ENCODE measurements at places on chromosomes 6 and 20.

DNA sequence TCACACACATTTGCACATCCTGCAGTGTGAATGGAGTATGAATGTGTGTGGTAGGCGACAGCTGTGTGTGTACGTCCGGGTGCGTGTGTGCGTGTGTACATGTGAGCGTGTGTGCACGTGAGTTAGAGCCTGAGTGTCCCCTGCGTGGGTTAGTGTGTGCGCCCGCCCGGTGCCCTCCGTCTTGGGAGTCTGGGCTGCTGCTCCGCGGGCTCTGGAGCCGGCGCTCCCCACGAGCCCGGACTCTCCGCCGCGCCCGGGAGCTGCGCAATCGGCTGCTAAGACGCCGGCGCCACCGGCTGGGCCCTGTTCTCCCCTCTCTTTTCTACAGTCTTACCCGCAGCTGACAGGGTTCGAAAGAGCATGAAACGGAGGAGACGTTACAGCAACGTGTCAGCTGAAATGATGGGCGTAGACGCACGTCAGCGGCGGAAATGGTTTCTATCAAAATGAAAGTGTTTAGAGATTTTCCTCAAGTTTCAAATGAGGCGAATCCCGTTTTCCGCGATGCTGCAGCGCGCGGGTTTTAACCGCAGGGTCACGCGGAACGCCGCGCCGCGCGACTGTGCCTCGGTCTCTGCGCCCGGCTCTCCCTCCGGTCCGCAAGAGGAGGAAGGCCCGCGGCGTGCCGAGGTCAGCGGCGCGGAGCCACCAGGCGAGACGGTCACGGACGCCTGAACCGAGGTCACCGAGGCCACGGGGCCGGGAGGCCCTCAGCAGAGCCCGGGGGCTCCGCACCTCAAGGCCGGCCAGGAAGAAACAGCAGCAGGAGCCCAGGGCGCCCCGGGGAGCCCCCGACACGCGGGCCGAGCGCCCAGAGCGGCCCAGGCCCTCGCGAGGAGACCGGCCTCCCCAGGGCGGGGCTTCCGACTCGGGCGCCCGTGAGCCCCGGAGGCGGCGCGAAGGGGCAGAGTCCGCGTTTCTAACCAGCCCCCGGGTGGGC lies 95.3 kb upstream of the BHLHE23 start:
- peak; percentile 4 for DNase-seq

DNA sequence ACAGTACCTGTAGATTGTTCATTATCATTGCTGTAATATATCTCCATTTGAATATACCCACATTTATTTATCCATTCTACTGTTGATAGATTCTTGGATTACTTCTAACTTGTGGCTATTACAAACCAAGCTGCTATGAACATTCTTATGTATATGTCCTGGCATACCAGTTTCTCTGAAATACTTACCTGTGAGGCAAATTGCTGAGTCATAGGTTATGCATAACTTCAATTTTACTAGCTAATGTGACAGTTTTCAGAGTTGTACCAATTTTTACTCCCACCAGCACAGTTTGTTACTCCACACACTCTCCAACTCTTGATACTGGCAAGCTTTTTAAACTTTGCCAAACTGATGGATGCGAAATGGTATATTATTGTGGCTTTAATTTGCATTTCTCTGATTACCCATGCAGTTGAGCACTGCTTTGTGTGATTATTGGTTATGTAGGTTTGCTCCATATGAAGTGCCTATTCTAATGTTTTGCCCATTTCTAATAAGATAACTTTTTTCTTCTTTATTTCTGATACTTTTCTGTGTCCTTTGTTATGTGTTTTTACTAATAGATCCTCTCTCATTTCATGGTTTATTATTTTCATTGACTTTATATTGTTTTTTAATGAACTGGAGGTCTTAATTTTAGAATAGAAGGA lies 62.8 kb upstream of the SDHAF4 start:
- DNase-seq: no peak

- peak; percentile 18 for DNase-seq
Measured at GRCh38 chr6:6918216-6918983, 189.4 kb upstream of the RREB1 start.

- DNase-seq: no peak
Measured at GRCh38 chr6:6392214-6393068, 72.0 kb upstream of the F13A1 start.

- no peak for DNase-seq
Measured at GRCh38 chr6:72826037-72826436, 204.2 kb downstream of the KCNQ5 start.

DNA sequence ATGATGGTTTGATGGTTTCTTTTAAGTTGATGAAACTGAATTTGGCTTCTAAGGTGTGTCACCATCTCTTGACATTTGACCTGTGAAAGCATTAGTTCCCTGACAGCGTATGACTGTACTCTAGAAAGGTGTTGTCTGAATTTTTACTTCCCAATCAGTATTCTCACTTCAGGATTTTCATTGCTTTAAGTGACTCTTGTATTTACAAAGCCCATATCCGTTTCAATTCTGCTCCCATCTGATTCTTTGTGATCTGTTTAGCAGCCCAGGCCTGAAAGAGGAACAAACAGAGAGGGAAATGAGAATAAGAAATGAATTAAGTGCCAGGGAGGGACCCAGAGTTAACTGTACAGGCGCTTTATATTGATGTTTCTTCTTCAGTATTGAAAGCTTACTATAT lies 73.7 kb downstream of the FARS2 start:
- DNase-seq: no peak

DNA sequence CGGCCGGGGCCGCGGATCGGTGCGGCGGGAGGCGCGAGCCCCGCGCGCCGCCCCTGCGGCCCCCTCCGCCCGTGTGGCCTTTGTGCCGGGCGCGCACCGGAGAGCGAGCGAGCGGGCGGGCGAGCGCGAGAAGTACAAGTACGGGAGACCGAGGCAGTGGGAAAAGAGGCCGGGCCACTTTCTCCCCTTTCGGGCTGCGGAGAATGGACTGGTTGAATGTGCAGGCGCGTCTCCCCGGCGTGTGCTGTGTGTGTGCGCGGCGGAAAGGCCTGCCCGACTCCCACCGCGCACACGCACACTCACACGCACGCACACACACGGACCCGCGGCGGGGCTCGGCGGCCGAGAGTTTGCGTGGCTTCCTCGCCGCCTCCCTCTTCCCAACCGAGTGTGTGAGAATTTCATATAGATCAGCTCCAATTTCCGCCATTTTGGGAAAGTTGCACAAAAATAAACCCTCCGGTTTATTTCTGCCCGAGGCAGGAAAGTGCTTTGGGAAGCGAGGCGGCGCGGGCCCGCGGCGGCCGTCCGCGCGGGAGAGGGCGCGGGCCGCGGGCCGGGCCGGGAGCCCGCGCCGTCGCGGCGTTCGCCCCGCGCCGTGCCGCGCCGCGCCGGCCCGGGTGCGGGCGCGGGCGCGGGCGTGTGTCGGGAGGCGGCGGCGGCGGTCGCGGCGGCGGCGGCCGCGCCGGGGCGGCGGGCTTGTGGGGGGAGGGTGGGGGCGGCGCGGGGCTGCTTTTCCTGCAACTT lies 1.1 kb downstream of the L3MBTL3 start:
- no peak for DNase-seq

DNA sequence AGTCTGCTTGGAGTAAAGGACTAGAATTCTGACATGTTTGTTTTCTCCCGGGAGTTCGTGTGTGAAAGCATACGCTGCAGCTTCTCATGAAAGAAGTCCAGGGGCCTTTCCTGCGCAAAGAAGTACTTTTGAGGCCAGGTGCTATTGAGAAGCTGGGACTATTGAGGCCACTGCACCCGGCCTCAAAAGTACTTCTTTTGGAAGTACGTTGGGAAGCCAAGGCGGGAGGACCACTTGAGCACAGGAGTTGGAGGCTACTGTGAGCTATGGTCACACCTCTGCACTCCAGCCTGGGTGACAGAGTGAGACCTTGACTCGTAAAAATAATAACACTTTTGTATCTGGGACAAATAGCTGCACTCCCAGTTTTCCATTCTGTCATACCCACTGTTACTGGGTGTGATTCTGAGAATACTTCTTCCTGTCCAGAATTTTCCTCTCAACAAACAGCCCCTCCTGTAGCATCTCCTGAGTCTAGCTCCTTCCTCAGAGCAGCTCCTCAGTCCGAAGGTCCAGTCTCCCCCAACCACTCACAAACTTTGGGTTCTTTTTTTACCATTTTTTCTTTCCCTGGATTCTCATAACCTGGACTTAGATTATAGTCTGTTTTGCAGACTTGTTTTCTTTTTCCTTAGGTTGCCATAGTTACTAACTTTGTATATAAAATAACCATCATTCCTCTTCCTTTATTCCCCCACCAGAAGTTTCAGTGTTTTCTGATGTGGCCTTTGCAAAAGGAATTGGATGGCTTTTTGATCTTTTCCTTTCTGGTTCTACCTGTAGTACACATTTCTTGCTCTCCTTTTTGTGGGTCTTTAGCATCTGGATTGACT lies 12.7 kb downstream of the STK35 start:
- no peak for DNase-seq

GRCh38 chr20:8132484-8133309 lies 631 bp downstream of the PLCB1 start:
- DNase-seq: no peak

- no peak for DNase-seq
Measured at GRCh38 chr6:116192786-116193185, 61.1 kb downstream of the TSPYL4 start.

DNA sequence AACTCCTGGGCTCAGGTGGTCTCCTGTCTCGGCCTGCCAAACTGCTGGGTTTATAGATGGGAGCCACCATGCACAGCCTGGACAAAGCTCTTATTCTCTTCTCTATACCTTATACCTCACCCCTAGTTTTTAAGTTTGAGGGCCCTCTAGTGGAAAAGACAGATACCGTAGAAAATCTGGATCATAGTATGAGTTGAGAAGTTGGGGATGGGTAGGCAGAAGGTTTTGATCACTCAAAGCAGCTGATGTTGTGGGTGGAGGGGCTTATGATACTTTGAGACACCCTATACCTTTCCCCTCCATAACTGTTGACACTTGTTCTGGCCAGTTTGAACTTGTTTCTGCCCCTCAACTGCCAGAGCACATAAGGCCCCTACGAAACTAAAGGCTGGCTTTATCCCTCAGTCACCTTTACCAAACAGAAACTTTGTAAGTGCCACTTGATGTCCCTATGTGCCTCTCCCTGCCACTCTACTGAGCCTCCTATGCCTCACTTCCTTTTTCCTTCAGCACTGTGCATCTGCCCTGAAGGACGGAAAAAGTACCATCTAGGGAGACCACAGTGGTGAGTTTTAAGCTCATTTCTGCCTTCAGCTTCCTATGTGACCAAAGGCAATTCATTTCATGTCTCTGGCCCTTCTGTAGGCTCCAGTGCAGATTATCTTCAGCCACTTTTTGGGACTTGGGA lies 28.6 kb downstream of the RALY start:
- no peak for DNase-seq

DNA sequence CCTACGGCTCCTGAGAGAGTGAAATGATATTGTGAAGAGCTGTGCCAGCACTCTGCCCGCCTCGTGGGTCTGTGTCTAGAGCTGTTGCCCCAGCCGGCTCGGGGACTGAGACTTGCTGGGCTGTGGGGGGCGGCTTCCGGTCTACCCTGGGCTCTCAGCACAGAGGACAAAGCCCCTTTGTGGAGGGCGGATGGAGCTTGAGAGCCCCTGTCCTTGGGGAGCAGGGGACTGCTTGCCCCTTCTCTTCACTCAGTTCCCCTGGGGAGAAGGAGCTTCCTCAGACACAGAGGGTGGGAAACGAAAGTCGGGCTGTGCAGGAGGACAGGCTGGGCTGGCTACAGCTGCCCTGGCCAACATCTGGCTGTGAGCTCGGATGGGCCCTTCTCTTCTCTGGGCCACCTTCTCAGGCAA lies 11.0 kb downstream of the SRC start:
- no peak for DNase-seq

- no peak for DNase-seq
Measured at GRCh38 chr6:34531580-34532201, 24.4 kb downstream of the SPDEF start.

GRCh38 chr6:106608080-106608668 lies 21.1 kb downstream of the RTN4IP1 start:
- DNase-seq: peak; percentile 34

DNA sequence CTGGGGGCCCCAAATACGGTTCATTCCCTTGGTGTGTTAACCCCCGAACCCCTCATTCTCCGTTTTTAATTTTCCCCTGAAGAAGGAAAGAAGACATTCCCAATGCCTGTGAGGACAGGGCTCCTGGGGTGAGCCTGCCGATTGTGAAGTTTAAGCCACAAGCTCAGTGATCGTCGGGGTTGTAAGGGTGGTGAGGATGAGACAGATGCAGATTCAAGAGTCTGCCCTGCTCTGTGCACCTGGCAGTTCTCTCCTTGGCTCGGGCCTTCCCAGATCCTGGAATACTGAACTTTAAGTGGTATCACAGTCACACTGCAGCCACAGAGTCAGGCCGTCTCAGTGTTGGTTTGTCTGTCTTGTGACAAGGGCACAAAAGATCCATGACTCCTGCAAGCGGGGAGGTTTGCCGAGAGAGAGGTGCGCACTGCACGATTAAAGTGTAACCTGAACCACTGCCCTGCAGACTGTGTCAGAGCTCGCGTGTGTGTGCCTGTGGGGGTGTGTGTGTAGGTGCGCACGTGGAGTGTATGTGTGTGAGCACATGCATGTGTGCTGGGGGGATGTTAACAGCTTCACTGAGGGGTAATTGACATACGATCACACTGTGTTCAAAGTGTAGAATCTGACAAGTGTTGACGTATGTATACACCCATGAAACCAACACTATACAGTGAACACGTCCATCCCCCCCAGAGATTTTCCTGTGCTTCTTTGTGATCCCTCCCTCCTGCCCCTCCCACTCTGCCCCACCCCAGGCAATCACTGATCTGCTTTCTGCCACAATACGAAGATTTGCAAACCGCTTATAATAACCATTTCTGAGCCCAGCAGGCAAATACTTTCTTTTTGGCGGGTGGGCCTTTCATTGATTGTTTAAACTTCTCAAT lies 38.9 kb downstream of the RPP40 start:
- no peak for DNase-seq

DNA sequence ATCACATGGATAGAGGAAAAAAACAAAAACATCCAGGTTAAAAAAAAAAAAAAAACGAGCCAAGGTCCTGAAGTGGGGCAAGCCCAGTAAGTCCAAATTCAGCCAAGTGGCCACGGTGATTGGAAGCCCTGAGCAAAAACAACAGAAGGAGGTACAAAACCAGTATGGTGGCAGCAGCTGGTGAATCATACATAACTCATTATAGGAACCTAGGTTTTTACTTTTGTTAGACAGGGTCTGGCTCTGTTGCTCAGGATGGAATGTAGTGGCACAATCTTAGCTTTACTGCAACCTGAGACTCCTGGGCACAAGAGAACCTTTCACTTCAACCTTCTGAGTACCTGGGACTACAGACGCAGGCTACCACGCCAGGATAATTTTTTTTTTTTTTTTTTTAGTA lies 22.7 kb upstream of the MYB start:
- no peak for DNase-seq
